ENCODE measurements at places on chromosomes 11 and 22.

DNA sequence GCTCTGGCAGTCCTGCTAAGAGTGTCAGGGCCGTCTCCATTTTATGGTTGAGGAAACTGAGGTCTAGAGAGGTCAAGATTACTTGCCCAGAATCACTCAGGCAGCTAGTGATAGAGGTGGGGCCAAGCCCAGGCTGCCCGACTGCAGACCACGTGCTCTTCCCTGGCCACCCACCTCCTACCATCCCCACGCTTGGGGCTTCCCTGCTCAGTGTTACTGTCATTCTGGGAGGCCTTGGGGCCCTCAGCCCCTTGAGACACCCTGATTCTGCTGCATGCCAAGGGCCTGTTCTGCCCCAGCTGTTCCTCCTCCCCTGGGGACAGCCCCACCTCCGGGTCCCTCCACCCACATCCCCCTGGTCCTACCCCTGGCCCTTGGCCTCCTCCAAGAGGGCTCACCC lies 17.2 kb upstream of the TAB1 start:
- no peak for DNase-seq

DNA sequence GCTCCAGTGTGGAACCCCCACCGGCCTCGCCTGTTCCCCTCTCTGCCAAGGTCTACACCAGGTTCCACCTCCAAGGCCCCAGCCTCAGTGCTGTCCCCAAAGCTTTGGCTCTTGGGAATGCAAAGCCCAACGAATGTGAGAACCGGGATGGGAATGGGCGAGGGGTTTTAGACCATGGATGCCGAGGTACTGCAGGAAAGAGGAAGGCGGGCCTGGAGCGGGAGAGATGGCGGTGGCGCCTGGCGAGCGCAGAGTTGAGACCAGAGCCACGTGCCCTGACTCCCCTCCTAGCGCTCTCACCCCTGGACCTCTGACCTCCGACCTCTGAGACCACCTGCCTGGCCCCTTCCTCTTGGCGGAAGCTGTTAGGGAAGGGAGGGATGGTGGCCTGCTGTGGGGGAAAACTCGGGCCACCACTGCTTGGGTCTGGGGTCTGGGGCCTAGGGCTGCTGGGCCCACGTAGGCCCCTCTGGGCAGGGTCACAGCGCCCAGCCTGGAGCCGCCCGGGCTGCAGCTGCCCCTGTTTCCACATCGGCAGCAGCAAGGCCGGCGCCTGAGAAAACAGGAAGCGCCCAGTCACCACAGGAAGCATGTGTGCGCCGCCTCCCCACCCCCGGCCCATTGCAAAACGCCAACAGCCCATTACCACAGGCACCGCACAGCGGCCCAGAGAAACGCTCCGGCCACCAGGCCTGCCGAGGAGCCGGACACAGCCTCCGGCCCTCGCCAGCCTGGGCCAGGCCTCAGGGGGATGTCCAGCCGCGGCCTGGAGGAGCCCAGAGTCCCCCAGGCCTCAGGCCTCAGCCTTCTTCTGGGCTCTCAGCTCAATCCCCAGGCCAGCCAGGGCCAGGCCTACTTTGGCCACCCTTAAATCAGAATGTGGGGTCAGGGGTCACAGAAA lies 13.8 kb upstream of the SLC39A13 start:
- DNase-seq: no peak

DNA sequence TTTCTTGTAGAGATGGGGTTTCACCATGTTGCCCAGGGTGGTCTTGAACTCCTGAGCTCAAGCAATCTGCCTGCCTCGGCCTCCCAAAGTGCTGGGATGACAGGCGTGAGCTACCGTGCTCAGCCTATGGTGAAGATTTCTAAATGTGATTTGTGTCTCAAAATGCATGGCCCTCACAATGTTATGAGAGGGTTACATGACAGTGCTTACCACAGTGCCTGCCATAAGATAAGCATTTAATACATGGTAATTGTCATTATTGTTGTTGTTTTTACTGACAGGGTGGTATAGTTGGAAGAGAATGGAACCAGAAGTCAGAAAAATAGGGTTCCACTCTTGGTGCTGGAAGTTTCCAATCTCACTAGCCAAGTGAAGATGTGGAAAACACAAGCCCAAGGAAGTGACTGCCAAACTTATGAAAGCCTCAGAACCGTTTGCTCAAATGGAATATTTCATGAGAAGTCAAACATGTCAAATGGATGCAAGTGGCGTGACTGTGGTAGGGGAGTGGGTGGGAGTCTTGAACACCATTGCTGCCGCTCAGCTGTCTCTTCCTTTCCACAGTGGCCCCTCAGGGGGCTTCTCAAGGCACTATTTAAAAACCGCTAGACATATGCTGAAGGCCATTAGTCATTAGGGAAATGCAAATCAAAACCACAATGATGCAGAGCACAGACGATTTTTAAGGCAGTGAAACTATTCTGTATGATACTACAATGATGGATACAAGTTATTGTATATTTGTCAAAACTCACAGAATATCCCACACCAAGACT lies 29.1 kb upstream of the LMO2 start:
- DNase-seq: no peak

DNA sequence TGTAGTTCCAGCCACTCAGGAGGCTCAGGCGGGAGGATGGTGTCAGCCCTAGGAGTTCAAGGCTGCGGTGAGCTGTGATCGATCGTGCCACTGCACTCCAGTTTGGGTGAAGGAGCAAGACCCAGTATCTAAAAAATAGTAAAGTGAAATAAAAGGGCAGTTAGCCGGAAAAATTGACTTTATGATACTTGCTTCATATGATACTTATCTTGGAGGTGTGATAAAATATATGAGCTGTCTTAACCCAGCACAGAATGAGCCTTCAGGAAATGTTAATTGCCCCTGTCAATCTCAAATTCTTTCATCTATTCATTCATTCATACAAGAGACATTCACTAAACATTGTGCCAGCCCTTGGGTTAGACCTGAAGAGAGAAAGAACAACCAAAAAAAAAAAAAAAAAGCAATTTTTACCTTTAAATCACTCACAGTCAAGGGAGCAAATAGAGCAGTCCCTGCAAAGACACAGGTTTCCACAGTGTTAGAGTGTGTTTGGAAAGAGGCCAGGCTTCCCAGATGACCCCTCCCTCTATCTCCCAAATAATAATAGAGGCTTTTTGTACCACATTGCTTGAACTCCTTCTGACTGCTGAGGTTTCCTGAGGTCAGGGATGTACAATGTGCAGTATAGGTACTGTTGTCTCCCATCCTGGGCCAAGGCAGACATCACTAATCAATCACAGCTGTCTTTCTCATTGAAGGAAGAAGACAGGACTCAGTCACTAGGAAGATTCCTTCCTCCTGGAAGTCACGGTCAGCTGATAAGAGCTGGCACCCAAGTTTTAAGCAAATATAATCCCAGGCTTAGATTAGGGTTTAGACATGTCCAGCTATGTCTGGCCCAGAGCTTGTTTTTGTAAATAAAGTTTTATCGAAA lies 454.6 kb downstream of the MIAT start:
- DNase-seq: no peak

GRCh38 chr11:45017329-45017728 lies 66.6 kb upstream of the TP53I11 start:
- DNase-seq: no peak

- DNase-seq: peak; percentile 18
These were observed 12.5 kb downstream of the CHID1 start for GRCh38 chr11:898143-898511.

DNA sequence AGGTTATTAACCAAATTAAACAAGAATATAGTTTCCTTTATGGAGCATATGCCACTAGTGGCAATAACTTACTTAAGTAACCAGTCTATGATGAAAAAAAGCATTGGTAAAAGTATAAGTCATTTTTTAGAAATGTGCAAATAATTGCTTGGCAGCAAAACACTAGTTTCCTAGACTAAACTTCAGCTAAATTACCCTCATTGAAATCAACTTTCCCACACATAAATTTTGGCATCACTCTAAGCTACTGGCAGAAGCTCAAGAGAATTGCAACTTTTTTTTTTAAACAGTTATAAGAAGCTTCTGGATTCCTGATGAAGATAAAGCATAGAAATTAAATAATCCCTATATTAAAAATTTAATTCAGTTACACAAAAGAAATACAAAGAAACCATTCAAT lies 12.5 kb downstream of the CCDC34 start:
- no peak for DNase-seq

DNA sequence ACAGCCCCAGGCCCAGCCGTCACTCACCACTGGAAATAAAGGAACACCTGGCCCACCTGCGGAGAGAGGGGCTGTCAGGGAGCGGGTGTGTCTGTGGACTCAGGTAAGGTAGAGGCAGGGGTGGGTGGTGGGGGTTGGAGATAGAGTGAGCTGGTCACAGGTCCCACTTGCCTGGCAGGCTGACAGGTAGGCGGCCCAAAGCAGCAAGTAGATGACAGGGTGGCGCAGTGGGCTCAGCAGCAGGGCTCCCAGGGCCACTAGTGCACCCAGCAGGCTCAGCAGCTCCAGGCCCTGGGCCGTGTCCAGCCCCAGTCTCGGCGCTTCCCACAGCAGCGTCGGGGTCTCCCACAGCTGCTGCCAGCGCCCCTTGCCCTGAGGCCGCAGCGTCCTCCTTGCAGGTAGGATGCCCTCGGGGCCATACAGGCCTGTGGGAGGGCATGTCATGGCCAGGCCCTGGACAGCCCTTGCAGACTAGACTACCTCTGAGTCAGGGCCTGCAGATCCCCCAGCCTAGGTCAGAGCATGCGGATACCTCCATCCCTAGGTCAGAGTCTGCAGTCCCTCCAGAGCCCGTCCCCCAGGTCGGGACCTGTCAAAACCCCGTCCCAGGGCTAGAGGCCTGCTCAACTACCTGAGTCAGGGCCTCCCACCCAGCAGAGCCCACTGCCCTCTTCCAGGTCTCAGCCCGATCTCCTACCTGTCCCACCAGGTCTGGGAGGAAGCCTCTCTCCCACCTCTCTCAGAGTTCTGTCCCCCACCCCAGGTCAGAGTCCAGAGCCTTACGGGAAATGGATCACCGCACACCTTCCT lies 686 bp downstream of the LMF2 start:
- DNase-seq: no peak

DNA sequence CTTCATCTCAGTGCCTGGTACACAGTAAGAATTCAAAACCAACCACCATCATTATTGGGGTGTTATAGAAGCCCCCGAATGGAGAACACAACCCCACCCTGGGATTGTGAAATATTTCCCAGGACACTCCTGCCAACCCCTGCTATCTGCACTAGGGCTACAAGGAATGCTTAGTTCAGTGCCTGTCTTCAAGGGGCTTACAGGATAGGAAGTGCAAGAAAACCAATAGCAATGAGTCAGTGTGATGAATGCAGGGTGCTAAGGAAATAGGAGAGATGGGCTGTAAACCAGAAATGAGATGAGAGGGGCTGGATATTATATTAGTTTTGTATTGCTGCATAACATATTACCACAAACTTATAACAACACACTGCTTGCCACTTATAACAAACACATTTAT lies 965 bp upstream of the ASCC2 start:
- no peak for DNase-seq

GRCh38 chr11:117420598-117420997 lies 92.9 kb downstream of the CEP164 start:
- DNase-seq: no peak

DNA sequence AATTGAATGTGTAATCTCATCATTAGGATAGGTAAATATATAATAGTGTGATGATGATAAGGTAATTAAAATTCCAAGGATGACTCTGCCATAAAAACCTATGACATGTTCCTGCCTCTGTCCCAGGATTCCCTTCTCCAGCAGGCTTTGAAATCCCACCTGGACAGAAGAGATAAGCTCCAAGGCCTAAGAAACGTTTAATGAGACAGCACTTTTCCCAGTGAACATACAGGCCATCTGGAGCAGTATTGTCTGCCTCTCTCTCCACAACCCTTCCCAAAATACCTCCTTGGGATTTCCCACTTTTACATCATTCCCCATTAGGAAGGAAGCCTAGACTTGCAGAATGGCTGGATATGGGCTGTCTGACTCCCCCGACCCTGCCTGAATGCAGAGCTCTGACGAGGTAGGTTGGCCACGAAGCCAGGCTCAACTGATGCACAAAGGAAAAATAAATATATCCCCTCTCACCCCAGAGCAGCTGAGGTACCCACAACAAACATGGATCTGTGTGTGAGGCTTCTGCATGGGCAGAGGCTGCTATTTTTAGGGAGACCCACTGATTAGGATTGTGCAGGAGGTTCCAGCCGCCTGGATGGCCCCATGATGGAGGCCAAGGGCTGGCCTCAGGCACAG lies 71.0 kb downstream of the TMPRSS5 start:
- no peak for DNase-seq

- peak; percentile 51 for DNase-seq
These were observed at the start of gene SCUBE1 for GRCh38 chr22:43343262-43343669. TSS of gene SCUBE1 (minus strand) at chr22:43343372. CDS start at chr22:43343261, 111 bp downstream.

DNA sequence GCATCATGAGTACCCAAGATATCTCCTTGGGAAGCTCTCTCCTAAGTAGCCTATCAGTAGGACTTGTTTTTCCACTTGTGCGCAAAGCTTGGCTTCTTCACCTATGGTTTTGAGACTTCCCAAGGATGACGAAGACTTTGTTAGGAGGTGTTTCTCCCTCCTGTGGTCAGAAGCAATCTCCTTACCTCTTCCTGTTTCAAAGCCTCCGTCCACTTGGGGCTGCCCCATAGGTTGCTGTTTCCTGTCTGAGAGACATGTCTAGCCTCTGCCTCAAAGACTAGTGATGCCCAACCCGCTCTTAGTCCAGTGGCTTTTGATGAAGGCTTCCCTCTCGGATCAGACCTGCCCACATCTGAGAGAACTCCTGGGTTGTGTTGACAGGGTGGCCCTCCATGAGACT lies 92.9 kb downstream of the TRAF6 start:
- no peak for DNase-seq

GRCh38 chr11:35954205-35954604 lies 10.3 kb downstream of the LDLRAD3 start:
- no peak for DNase-seq

GRCh38 chr22:37254209-37254866 lies 10.3 kb upstream of the RAC2 start:
- DNase-seq: no peak

GRCh38 chr22:49160261-49161001 lies 667.2 kb downstream of the BRD1 start:
- no peak for DNase-seq

DNA sequence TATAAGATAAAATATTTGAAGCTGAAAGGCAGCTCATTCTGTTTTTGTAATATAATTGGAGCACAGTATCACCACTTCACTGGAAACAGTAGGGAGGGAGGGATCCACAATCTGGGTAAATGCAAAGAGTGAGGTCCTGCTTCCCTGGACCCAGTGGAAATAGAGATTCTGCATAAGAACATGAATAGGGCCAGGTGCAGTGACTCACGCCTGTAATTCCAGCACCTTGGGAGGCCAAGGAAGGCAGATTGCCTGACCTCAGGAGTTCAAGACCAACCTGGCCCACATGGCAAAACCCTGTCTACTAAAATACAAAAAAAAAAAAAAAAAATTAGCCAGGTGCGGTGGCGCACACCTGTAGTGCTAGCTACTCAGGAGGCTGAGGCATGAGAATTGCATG lies 143.7 kb downstream of the DBX1 start:
- DNase-seq: no peak

GRCh38 chr11:34356576-34356912 lies 1.3 kb downstream of the ABTB2 start:
- peak; percentile 20 for DNase-seq

Data from RWPE1 (cell line).